ENCODE measurements at places on chromosomes 7 and 10. TPM values are rescaled to one million over a fixed set of nuclear protein-coding genes. Genes with fewer than 3 reads are reported as not detected.

DNA sequence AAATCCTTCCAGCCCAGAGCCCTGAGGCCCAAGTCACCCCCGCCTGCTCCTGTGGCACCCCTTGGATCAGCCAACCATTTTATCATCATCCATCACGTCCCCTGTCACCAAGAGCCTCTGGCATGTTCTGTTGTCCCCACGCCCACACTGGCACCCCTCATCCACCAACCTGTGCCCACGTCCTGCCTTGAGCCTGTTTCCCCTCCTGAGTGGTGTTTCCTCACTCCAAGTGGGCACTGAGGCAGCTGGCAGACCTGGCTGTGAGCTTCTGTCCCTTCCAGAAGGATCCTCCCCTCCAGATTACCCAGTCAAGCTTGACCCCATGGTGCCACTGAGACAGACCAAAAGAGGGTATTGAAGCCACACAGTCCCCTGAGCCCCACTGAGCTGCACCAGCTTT is 71.4 kb upstream of the ANTXRL start:
- no peak for DNase-seq

DNA sequence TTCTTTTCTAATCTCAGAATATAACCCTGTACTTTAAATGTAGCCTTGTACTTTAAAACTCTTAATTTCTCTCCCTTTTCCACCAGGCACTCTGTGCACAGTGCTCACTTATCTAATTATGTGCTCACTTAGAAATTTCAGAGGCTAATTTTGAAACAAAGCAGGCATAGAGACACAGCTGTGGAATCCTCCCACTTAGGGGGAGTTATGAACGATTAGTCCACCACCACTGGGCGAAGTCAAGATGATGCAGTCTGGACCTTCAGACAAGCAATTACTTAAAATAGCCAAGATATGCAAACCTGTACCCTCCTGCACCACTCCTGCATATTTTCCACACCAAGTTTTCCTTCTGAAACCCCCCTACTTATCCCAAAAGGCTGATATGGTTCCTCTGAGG is 143.0 kb downstream of the STK31 start:
- DNase-seq, result no peak

Gene DUSP5
- total RNA-seq, result 10.5 TPM

GRCh38 chr7:95335093-95335492 is 10.8 kb upstream of the PON1 start:
- no peak for DNase-seq

GRCh38 chr10:130128062-130128781 is 8.0 kb upstream of the GLRX3 start:
- no peak for DNase-seq
